T-helper 1 cell (primary cell): ENCODE measurements at places on chromosomes 16 and 17.
A peak's percentile ranks its signal among the peaks of the same experiment; 100 is the strongest.

- DNase-seq = no peak
Observed at GRCh38 chr17:20096430-20096829, 87.3 kb downstream of the SPECC1 start.

DNA sequence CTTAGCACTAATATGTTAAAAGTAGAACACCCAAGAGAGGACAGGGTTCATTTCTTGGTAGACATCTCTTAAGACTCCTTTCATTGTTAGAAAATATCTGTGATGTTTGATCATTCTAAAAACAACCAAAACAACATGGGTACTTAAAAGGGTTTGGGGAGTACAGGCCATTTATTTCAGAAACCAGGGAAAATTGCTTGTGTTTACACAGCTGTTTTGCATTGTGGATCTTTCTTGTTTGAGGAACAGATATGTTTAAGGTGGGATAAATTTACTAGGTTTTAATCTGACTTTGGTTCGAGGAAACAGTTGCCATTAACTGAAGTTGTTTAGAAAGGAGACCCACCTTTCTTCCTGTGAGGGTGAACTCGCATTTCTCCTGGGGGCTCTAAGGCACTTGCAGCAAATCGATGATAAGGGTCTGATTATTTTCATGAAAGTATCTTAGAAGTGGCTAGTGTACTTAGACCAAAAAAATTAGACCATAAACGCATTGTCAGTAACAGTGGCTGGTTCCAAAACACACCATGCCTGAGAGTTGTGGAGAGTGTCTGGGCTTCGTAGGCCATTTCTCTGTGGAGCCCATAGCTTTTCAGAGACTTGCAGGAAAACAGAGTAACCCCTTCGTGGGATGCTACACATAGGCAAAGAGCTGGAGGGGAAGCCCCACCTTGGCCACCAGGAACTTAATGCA lies 17.6 kb downstream of the CLUAP1 start:
- no peak for DNase-seq

GRCh38 chr16:87860553-87861299 lies 8.6 kb downstream of the SLC7A5 start:
- no peak for DNase-seq

DNA sequence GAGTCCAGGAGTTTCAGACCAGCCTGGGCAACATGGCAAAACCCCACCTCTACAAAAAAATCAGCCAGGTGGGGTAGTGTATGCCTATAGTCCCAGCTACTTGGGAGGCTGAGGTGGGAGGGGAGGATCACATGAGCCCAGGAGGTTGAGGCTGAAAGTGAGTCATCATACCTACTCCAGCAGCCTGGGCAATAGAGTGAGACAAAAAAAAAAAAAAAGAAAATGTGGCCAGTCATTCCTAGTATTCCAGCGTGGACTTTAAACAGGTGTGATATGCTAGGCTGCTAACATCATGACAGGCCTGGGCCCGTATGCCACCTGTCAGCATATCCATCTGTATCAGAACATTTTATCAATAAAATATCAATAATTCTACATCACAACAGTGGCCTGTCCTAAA lies 143.3 kb downstream of the AATF start:
- DNase-seq = no peak

DNA sequence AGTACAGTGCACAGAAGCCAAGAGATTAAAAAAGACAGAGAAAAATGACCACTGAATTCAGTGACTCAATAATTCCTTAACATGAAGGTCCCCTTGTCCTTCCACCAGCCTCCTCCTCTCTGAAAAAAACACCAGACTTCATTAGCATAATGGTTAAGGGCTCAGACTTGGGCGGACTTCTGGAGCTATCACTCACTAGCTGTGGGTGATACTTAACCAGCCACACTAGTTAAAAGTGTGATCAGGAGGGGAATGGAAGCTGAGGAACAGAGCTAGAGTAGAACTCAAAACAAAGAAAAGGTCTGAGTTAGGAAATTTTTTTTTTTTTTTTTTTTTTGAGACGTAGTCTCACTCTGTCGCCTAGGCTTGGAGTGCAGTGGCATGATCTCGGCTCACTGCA lies 23.2 kb downstream of the ZNF652 start:
- DNase-seq = no peak

DNA sequence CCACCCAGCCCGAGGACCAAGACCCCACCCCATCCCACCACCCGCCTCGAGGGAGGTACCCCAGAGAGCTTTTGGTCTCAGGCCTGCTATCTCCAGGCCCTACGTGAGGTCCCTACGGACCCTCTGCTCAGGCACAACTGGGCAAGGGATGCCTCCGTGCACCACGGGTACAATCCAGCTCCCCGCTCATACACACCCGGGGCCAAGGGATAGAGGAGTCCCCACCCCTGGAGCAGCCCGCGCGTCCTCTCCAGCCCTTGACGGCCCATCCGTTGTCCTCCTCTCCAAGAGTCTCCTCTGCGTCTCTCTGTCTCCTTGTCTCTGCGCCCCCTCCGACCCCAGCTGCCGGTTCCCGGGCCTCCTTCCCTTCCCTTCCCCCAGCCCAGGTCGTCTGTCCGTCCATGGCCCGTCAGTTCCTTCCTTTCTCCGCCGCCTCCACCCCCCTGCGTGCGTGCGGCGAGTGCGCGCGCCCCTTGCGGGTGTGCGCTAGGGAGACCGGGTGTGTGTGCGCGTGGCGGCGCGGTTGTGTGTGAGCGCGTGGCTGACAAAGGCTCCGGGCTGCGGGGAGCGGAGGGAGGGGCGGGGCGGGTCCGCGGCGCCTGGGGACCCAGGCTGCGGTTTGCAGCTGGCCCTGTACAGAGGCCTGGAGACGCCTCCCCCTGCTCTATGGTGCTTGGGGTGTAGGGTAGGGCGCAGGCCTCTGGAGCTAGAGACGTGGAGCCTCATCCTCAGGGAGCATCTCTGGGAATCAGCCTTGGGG lies 930 bp downstream of the SPNS2 start:
- no peak for DNase-seq

DNA sequence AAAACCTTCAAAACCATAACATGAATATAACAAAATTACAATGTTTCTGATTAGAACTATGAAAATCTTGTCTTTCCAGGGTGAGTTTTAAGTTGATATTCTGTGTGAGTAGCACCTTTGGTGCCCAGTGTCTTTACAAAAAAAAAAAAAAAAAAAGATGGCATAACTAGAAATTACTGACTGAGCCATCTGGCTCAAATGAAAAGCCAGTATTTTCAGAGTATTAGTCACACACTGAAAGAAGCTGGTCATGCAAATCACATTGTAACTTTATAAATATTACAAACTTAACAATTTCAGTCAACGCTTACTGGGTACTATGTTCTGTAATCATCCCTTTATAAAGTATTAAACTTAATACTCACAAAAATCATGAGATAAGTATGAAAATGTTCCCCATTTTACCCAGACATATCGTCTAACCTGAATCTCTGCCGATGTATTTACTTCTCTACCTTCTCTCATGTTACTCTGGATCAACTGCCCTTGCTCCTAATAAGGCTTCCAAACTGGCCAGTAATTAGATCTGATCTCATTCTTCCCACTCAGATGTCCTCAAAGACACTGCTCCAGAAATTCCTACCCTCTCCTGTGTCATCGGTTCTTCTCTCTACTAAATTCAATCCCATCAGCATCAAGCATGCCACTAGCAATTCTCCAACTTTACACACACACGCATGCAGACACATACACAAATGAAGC lies 25.4 kb downstream of the UBE2G1 start:
- no peak for DNase-seq

GRCh38 chr17:60766778-60767190 lies 89.1 kb downstream of the BCAS3 start:
- peak; percentile 3 for DNase-seq

DNA sequence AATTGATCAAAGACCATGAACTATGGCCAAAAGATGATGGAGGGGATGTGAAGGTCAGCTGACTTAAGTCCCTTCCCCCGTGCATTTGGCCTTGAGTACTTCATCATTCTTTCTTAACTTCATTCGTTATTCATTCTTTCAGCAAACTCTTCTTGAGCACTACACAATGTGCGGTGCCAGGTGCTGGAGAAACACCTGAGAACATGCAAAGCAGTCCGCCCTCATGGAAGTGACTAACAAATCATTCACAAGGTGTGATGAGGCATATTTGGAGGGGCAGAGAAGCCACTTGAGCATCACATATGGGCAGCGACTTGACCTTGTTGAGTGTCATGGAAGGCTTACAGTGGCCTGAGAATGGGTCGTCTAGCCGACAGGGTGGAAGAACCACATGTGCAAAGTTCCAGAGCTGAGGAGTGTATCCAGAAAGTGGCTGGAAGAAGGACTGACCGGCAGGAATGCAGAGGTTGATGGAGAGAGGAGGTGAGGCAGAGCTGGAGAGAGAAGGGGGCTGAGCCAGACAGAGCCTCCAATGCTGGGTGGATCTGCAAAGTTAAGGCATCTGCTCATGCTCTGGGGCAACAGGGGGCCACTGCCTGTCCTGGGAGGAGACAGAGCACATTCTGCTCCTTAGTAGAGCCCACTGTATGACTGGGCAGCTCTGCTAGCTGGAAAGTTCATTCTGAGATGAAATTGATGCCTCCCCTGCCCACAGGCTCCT lies 25.1 kb upstream of the EIF1 start:
- DNase-seq = no peak

DNA sequence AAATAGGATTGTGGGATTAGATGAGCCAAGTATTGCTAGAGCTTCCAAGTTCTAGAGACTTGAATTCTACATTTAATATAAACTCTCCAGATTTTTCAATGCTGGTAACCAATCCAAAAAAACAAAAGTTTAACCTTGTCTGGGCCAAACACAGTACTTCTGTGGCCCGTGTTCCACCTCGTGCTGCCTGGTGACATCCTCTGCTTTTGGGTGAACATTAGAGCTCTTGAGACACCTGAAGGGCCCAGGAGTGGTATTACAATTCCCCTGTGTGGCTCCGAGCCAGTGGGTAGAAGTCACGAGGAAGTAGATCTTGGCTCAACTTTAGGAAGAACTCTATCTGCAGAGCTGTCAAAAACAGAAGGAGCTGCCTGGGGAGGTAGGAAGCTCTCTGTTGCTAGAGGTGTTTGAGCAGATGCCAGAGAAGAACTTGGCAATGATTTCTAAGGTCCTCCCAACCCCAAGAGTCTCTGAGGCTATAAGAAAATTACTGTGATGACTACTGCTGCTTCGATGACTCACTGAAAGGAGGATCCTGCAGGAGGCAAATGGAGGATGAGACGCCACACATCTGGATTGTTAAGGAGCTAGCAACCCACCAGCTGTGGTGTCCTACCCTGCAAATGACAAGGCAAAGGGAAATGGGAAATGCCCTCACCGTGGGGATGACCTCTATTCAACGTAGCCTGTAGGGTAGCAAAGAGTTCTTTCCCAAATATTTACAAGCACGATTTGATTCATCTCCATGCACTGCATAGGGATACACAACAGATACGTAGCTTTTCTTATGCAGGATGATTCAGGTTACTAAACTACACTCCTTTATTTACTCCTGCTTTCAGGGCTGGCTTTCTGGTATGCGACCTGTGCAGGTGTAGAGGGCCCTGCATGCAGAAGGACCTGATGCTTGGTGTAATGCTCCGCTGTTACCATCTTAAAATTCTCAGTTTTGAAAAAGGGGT lies 45.8 kb upstream of the GAS7 start:
- no peak for DNase-seq

DNA sequence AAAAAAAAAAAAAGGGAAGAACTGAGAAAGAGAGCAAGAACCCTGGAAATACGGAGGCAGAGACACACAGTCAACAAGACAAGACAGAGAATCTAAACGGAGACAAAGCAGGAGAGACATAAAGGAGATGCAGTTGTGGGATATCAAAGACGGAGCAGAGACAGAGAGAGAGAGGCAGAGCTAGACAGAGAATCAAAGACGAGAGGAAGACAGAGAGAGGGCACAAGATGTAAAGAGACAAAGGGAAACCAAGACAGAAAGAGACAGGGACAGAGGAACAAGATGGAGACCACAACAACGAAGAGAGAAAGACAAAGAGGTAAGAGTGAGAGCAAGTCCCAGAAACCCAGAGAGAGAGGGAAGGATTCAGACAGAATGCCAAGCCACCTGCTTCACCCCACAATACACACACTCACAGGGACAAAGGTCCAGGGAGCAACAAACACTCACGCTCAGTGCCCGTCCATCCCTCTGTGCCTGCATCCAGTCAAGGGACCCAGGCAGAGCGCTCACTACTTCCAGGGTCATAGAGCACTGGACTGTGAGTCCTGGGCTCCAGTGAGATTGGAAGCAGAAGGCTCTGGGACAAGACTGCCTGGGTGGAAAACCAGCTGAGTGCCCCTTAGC lies 88.9 kb downstream of the C16orf78 start:
- no peak for DNase-seq

GRCh38 chr16:47877166-47877565 lies 278.6 kb downstream of the ABCC12 start:
- DNase-seq = no peak

DNA sequence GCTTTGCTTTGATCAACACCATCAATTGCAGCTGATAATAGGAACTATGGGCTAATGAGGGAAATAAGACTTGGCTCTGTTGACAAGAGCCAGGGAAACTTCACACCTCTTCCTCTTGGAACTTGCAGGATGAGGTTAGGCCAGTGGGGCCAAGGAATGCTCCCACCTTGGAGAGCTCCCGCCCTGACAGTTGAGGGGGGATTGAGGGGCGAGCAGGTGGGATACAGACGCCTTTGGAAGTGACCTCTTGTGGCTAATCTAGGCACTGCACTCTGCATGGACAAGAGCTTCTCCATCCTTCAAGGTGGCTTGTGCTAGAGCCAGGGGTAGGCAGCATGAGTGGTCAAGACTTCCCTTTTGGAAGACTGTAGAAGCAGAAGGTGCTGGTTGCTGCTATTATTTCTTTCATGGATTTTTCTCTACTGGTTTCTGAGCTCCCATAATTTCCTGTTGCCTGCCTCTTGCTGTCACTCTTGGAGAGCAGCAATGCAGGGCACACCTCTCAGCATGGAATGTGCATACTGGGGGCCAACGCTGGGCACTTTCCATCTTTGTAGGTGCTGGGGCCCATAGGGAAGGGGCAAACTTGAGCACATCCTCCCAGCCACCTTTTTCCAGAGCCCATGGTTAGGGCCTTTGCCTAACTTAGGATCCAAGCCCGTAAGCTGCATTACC lies 2.3 kb upstream of the PHF12 start:
- DNase-seq = peak; percentile 41

DNA sequence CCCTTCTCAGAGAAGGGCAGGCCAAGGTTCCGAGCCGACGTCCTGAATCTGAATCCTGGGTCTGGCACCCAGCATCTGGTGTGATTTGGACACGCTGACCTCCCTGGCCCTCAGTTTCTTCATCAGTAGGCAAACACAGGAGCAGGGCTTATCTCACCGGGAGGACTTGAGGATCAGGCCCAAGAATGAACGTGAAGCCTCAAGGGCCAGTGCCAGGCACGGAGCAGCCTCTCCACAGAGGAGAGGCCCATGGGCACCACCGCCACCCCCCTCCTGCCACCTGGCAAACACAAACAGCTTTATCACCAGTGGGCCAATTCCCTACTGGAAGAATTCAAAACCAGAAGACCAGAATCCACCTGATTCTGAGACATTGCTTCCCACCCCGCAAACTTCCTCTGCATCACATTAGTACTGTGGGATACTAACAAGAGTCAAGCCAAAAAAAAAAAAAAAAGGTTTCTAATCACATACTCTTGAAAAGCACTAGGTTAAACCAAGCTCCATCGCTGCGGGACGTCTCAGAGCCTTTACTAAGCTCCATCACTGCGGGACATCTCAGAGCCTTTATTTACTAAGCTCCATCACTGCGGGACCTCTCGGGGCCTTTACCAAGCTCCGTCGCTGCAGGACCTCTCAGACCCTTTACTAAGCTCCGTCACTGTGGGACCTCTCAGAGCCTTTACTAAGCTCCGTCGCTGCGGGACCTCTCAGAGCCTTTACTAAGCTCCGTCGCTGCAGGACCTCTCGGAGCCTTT lies 68.0 kb upstream of the DOC2B start:
- no peak for DNase-seq

- DNase-seq = no peak
Observed at GRCh38 chr17:37389160-37389559, 13.4 kb downstream of the C17orf78 start.
